Lower lobe of right lung (tissue), 2 donors: ENCODE measurements at places on chromosomes 2 and 18. TPM values are rescaled to one million over a fixed set of nuclear protein-coding genes. Genes with fewer than 3 reads are reported as not detected.

DNA sequence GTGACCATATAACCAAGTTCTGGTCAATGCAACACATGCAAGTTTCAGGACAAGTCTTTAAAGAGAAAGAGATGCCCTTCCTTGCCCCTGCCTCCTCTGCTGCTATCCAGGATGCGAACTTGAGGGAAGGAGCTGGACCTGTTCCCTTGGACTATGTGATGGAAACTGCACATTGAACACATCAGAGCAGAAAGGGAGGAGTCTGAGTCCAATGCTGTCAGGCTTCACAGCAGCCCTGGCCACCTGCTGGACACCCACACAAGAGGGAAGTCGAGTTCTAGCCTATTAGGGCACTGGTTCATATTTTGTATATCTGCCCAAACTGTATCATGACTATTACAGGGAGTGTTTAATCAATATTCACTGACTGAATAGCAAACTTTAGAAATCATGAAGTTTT, 38.3 kb upstream of the TEX51 start:
- no peak overlapping the region for H3K4me3 ChIP-seq
- no peak overlapping the region for H3K27ac ChIP-seq
- no peaks in the 10 kb centered on the region for H3K4me1 ChIP-seq
- H3K27me3 ChIP-seq = no peaks in the 10 kb centered on the region

The COL6A3 gene
- total RNA-seq = 114 TPM

GRCh38 chr18:22860807-22861206, 72.3 kb upstream of the RBBP8 start:
- H3K4me1 ChIP-seq = no peaks in the 10 kb centered on the region
- no peak overlapping the region for H3K27ac ChIP-seq
- H3K36me3 ChIP-seq = no peaks in the 10 kb centered on the region
- H3K27me3 ChIP-seq = no peaks in the 10 kb centered on the region
- DNase-seq = no peak
- H3K4me3 ChIP-seq = no peak overlapping the region

The DUSP11 gene
- total RNA-seq = 17.6 TPM

The DSG4 gene
- not detected for total RNA-seq

DNA sequence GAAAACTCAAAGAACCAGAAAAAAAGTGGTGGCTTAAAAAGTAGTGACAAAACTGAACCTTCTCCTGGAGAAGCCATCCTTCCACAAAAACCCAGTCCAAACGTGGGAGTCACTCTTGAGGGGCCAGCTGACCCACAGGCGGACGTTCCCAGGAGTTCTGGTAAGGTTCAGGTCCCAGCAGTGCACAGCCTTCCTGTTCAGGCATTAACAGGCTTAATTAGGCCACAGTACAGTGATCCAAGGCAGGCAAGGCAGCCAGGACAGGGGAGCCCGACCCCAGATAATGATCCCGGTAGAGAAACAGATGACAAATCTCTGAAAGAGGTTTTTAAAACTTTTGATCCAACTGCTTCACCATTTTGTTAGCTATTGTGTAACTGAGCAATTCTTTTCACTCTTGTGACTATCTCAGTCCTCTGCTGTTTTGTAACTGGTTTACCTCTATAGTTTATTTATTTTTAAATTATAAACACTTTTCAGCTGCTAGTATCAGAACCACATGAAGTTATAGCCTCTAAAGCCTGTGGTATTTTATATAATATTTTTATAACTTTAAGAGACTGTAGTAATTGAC, 56.8 kb downstream of the ZC3H6 start:
- no peaks in the 10 kb centered on the region for H3K27me3 ChIP-seq
- no peaks in the 10 kb centered on the region for H3K4me1 ChIP-seq
- DNase-seq = no peak
- no peak overlapping the region for H3K27ac ChIP-seq
- H3K4me3 ChIP-seq = no peak overlapping the region
- H3K36me3 ChIP-seq = peaks cover 29% of the 10 kb centered on the region

The CIB4 gene
- not detected for total RNA-seq
